ENCODE measurements at places on chromosomes 12 and 14. TPM values are rescaled to one million over a fixed set of nuclear protein-coding genes. Genes with fewer than 3 reads are reported as not detected.

DNA sequence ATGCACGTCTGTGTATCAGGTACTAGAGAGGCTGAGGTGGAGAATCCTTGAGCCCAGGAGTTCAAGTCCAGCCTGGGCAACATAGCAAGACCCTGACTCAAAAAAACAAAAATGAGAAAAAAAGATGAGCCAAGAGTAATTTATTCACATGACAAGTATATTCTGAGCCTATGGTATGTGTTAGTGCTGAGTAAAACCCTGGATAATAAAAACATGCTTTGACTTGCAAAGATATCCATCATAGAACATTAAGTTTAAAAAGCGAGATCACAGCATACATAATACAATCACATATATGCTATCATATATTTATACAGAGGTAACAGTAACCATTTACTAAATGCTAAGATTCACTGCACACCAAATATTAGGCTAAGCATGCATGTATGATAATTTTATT, 23.9 kb upstream of the SLC10A1 start:
- H3K27ac ChIP-seq, result no peak overlapping the region
- no peaks in the 10 kb centered on the region for H3K36me3 ChIP-seq
- no peaks in the 10 kb centered on the region for H3K4me1 ChIP-seq
- DNase-seq, result no peak
- H3K27me3 ChIP-seq, result no peaks in the 10 kb centered on the region

RNASE7 gene
- polyA plus RNA-seq, result not detected

GRCh38 chr12:90729736-90730135, 225.2 kb downstream of the CCER1 start:
- no peaks in the 10 kb centered on the region for H3K27me3 ChIP-seq
- H3K27ac ChIP-seq, result no peak overlapping the region
- no peaks in the 10 kb centered on the region for H3K36me3 ChIP-seq
- no peaks in the 10 kb centered on the region for H3K4me1 ChIP-seq
- no peak for DNase-seq

DNA sequence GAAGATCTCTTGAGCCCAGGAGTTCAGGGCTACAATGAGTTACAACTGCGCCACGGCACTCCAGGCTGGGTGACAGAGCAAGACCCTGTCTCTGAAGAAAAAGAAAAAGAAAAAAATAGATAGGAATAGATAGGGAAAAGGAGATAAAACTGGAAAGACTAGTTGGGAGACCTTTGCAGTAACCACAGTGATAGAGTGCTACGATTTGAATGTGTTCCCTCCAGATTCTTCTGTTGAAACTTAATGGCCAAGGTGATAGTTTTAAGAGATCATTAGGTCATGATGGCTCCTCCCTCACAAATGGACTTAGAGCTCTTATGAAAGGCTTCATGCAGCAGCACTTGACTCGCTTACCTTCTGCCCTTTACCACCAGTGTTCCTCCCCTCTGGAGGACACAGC, 13.5 kb upstream of the ATF1 start:
- no peak for DNase-seq
- H3K27ac ChIP-seq, result no peak overlapping the region
- no peaks in the 10 kb centered on the region for H3K4me1 ChIP-seq
- no peaks in the 10 kb centered on the region for H3K27me3 ChIP-seq

DNA sequence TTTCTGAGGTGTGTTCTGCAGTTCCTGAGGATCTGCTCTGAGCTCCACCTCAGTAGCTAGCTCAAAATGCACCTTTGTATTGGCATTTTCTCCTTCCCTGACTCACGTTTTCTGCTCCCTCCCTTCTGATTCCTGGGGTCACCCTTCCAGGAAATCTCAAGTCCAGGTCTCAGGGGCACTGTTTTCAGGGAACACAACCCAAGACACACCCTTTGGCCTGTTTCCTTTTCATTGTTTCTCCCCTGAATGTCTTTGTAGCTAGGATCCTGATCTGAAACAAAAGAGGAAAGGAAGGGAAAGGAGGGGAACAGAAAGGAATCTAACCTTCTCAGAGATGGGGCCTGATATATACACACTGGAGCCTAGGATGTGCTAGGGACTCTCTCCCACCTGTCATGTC, 7.3 kb upstream of the RIPK3 start:
- H3K27me3 ChIP-seq, result no peaks in the 10 kb centered on the region
- DNase-seq, result no peak
- no peak overlapping the region for H3K27ac ChIP-seq
- no peaks in the 10 kb centered on the region for H3K4me1 ChIP-seq
